ENCODE measurements at places on chromosomes 1 and 21. TPM values are rescaled to one million over a fixed set of nuclear protein-coding genes. Genes with fewer than 3 reads are reported as not detected.

KCNT2 gene
- not detected for total RNA-seq

AGMAT gene
- 34.4 TPM for total RNA-seq

ALX3 gene
- not detected for total RNA-seq

PGLYRP4 gene
- not detected for total RNA-seq

HRNR gene
- total RNA-seq: not detected

LCE1A gene
- not detected for total RNA-seq

AKR7A3 gene
- 1.2 TPM for total RNA-seq

LIN28A gene
- not detected for total RNA-seq

SLAMF9 gene
- not detected for total RNA-seq

PLEKHN1 gene
- 1.7 TPM for total RNA-seq

Data from activated T-helper 1 cell treated with anti-CD3 and anti-CD28 coated beads, Interleukin-12 subunit alpha, Interleukin-12 subunit beta, Interleukin-2, Interleukin-4 antibody, amounts not matched to agents 30 ng/mL and 10 ng/mL and 1 ng/mL, durations not matched to agents 14 hours and 24 hours and 36 hours (primary cell).